ENCODE measurements at places on chromosomes 4 and X.

DNA sequence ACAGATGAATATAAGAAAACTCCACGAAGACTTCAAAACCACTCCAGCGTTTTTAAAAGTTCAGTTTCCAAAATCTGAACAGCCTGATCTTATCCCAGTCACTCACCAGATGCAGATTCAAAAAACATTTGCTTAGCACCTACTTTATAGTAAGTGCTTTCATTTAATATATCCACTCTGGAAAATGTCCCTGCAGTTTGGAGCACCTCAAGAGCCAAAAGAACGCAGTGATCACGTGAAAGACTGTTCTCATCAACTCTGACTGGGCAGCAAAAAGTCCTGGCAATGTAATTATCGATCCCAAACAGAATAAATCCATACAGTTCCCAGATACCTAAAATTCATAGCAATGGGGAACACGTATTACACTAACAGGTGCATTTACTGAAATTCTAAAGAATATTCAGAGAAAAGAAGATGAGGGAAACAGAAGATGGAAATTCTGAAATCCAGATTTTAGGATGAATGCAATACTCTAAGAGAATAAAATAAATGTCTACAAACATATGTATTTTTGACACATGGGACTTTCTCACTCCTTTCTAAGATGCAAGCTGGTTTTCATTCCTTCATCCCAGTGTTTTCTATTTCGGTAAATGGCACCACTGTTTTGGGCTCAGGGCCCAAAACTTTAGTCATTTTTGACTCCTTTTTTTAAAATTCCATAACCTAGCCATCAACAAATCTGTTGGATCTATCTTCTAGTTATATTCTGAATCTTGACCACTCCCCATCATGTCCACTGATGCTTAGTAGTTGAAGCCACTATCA is 13.9 kb downstream of the ATP8A1 start:
- DNase-seq = no peak

DNA sequence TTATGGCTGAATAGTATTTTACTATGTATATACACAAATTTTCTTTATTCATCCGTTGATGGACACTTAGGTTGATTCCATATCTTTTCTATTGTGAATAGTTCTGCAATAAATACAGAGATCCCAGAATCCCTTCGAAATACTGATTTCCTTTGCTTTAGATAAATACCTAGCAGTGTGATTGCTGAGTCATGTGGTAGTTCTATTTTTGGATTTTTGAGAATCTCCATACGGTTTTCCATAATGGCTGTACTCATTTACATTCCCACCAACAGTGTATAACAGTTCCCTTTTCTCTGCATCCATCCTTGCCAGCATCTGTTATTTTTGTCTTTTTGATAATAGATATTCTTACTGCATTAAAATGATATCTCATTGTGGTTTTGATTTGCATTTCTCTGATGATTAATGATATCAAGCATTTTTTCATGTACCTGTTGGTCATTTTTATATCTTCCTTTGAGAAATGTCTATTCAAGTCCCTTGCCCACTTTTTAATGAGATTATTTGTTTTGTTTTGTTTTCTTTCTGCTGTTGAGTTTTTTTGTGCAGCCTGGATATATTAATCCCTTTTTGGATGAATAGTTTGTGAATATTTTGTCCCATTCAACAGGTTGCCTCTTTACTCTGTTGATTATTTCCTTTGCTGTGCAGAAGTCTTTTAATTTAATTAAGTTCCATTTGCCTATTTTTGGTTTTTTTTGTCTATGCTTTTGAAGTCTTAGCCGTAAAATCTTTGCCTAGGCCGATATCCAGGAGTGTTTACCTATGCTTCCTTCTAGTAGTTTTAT is 466.7 kb upstream of the TENM3 start:
- no peak for DNase-seq

- DNase-seq = no peak
Observed at GRCh38 chr4:102139932-102140331, 205.3 kb downstream of the SLC39A8 start.

DNA sequence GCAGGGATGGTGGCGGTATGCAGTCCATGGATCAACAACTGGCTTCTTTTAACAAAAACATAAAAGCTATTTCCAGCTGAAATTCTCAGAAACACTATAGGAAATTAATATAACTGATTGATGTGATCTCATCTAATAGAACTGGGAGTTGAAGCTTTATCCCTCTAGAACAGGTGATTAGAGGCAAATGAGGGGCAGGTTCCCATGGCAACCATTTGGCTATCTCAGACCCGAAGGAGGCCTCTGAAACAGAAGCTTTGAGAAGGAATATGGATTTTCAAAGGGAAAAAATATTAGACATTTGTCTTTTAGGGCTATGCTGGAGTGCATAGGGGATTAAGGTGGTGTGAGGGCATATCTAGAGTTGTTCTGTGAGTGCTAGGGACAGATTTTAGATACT is 50.0 kb downstream of the IGSF1 start:
- no peak for DNase-seq

- DNase-seq = no peak
Observed at GRCh38 chrX:39619182-39620009, 478.4 kb downstream of the BCOR start.

GRCh38 chr4:5760246-5760645 is 49.2 kb downstream of the EVC start:
- no peak for DNase-seq

DNA sequence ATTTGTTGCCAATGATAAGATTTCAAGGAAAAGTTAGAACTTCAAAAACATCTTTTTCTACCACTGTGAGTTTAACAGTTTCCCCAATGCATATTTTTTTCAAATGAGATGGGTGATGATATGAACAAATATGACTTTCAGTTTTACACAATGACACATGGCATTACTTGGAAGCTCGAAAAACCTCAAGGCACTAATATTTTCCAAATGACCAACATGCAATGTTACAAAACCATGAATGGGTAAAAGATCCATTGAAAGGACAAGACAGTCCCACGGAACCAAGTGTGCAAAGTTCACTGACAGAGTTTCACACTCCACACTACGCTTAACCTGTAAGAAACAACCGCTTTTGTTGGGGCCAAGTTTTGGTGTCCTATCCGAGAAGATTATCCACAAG is 84.5 kb downstream of the CD99L2 start:
- DNase-seq = peak; percentile 10

DNA sequence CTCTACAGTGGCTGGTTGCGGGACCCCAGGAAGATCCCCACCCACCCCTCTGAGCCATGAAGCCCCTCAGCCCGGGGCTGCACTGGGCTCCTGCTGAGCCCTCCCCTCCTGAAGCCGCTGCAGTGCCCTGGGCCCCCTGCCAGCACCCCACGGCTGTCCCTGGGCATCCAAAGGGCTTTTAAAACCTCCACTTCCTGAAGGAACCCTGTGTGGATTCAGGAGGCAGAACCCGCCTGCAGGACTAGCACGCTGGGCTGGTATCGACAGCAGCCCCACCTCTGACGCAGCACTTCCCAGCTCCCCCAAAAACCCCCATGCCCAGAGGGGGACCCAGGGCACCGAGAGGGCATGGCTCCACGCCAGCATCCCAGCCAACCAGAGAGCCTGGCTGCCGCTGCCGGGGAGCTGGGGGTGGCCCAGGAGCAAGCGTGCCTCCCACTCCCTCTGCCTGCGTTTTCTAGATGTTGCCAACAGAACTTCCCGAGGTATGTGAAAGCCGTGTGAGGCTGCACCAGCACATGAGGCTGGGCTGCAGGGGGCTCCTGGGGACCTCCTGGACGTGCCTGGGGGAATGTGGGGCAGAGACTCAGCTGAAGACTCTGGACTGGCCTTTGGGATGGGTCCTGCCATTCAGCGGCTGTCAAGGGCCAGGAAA is 6.3 kb downstream of the MXD4 start:
- no peak for DNase-seq

- no peak for DNase-seq
Observed at GRCh38 chr4:177441061-177441802, 1.0 kb downstream of the AGA start.

Data from LHCN-M2 (cell line).